ENCODE measurements at places on chromosomes 5 and 9.
A peak's percentile ranks its signal among the peaks of the same experiment; 100 is the strongest.

DNA sequence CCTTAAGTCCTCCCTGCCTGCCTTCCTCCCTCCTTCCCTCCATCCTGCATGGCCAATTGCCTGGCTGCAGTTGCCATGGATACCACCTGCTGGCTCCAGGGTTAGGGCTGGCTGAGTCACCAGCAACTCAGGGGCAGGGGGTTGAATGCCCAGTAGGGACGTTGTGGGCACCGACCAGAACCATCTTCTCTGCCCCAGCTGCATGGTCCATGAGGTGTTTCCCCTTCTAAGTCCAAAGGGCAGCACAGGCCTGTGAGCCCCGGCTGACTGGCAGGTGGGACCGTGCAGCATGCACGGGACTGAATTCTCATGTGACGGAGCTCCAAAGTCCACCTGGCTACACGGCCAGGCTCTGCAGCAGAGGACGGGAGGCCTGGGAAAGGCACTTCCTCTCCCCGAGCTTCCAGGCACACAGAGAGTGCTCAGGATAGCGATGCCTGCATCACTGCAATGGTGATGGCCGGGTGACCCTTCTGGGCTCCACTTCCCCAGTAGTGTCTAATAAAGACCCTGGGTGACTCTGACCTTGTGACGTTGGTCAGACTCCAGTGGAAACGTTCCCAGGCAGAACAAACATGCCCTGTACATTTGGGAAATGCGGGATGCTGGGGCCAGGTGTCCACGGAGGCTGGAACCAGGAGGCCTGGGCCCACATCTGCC is 5.7 kb downstream of the ASS1 start:
- no peak for DNase-seq

DNA sequence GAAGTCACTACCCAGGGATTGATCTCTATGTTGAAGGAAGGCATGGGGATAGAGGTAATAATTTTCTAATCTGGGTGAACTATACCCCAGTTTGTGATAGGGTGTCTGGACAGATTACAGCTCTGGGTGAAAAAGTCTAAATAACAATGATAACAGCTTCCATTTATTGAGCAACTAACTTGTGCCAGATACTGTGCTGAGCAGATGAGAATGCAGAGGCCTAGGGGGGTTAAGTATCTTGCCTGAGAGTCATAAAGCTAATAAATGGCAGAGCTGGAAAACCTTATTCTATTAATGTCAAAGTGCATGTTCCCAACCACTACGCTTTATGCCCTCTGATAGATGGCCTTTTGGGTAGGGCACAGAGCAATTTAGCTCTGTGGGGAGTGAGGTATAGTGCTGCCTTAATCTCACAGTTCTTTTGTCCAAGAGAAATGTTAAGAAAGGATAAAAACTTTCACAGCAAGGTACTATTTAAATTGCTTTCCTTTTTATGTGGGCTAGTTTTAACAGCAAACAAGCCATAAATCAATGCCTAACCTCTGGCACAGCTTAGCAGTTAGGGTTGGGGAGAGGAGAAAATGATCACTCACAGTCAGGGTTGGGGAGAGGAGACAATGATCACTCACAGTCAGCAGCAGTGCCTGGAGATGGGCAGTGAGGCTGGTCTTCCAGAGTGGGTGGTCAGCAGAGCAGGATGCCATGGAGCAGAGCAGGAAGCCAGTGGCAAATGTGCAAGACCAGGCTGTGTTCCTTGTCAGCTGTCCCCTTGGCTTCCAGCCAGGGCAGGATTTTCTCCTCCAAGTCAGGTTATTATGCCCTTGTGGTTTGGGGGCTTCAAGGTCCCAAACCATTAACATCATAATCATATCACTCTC is 187.0 kb downstream of the CARTPT start:
- DNase-seq, result no peak

DNA sequence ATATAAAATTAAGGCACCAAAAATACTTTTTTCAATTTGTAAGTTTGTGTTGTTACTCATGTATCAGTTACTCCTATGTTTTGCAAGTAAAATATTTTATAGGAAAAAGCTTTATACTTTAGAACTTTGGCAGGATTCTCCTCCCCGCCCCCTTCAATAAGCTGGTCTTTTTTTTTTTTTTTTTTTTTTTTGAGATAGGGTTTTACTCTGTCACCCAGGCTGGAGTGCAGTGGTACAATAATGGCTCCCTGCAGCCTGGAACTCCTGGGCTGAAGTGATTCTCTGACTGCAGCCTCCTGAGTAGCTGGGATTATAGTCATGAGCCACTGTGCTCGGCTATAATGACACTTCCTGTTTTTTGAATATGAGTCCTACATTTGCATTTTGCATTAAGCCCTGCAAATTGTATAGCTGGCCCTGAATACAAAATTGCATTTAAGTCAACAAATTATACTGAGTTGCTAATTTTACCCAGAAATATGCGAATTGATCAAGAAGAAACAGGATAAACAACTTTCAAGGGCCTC is 192.9 kb downstream of the PIK3R1 start:
- DNase-seq, result no peak

- no peak for DNase-seq
These were observed 22.0 kb upstream of the AK3 start for GRCh38 chr9:4762886-4763541.

GRCh38 chr5:139655727-139656271 is 7.7 kb downstream of the CXXC5 start:
- no peak for DNase-seq

DNA sequence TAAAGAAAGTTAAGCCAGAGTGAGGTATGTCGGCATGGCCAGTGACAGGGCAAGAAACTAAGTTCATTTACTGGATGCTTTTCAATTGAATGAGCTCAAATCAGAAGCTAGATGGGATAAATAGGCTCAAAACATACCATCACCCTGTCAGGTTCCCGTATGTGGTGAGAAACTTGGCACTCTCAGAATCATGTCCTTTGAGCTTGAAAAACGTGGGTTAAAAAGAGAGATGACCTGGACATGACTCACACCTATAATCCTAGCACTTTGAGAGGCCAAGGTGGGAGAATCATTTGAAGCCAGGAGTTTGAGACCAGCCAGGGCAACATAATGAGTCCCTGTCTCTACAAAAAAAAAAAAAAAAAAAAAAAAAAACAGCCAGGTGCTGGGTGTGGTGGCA is 121.7 kb upstream of the RGMB start:
- no peak for DNase-seq

GRCh38 chr9:95126739-95127138 is 190.8 kb downstream of the FANCC start:
- no peak for DNase-seq

GRCh38 chr9:91948597-91949391 is 1.2 kb downstream of the ROR2 start:
- no peak for DNase-seq

- no peak for DNase-seq
These were observed 16.6 kb downstream of the SPTLC1 start for GRCh38 chr9:92098638-92099037.

DNA sequence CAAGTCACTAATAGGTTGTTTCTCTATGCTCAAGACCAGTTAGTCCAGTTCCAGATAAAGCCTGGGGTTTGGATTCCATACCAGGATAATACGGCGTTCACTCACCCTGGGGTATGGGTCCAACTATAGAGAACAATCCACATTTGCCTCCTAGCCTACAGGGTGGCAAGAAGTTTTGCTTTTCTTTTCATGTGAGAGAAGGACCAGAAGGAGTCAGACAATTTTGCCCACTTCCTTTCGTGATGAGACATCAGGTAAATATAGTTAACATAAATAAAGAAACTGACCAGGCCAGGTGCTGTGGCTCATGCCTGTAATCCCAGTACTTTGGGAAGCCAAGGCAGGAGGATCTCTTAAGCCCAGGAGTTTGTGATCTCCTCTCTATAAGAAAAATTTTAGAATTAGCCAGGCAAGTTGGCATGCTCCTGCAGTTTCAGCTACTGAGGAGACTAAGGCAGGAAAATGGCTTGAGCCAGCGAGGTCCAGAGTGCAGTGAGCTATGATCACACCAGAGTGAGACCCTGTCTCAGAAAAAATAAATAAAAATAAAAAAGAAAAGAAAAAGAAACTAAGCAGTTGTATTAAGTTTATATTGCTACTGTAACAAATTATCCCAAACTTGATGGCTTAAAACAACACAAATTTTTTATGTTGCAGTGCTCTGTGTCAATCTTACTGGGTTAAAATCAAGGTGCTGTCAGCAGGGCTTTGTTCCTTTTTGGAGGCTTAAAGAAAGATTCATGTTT is 7.5 kb upstream of the REEP5 start:
- DNase-seq, result no peak

GRCh38 chr9:125784286-125785049 is 37.3 kb downstream of the PBX3 start:
- no peak for DNase-seq

DNA sequence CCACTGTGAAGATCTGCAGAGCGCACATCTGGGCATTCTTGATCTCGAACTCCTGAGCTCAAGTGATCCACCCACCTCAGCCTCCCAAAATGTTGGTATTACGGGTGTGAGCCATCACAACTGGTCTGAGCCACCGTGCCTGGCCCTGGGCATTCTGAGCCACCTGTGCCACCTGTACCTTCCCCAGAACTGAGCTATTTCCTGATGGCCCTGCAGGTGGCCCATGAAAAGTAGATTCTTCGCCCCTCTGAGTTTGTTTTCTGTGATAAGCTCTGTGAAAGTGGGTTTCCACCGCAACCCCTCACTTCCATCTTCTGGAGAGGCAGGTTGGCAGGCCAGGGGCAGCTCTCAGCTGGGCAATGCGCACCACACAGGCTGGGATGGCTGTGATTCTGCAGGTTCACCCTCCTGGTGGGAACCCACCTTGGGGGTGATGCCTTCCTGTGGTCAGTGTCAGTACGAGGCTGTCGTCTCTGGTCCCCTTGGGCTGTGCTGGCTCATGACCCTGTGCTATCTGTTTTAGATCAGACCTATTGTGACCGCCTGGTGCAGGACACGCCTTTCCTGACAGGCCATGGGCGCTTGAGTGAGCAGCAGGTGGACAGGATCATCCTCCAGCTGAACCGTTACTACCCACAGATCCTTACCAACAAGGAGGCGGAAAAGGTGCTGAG is 11.3 kb downstream of the CARD19 start:
- DNase-seq, result no peak

DNA sequence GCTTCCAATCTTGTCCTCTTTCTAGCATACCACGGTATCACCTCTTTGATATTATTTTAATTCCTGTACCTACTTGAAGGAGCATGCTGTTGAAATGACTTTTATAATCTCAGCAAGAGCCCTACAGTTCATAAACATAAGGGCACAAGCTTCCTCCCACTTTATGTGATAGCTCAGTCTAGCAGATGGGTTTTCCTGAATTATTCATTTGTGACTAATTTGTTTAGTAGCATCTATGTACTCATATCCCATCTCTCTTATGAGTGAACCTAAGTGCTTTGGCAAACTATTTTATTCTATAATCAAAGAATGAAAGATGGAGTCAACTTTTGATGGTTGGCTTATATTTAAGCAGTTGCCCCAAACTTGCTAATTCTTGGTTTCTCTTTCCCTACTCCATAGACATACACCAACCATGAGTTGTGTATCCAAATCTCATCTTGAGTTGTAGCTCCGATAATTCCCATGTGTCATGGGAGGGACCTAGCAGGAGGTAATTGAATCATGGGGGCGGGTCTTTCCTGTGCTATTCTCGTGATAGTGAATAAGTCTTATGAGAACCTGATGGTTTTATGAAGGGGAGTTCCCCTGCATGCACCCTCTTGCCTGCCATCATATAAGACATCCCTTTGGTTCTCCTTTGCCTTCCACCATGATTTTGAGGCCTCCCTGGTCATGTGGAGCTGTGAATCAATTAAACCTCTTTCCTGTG is 17.7 kb downstream of the TXNDC8 start:
- no peak for DNase-seq

- no peak for DNase-seq
These were observed 49.1 kb upstream of the EXOC3 start for GRCh38 chr5:393846-394275.

GRCh38 chr9:115442054-115442453 is 324.1 kb upstream of the TNC start:
- DNase-seq, result no peak

GRCh38 chr5:159525117-159525516 is 194.8 kb upstream of the IL12B start:
- DNase-seq, result no peak

GRCh38 chr9:38067859-38068681 is 957 bp downstream of the SHB start:
- DNase-seq, result no peak

DNA sequence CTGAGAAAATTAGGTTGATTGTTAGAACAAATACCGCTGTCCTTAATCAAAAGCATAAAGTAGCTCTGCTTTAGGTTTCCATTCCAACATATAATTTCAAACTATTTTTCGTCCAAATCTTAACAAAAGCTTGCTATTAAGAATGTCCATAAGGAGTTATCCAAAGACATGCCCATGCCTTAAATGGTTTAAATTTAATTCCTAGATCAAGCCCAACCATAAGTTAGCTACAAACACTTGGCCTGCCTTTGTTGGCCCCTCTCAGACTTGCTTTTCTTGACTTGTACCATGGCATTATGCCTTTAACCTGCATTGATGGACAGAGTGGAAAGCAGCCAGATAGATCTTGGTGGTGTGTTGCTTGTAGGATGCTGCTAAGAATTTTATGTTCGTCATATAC is 8.8 kb downstream of the GARNL3 start:
- no peak for DNase-seq

GRCh38 chr9:28518439-28518838 is 945.2 kb upstream of the C9orf72 start:
- DNase-seq, result no peak

- DNase-seq, result no peak
These were observed 100.3 kb upstream of the RAPGEF1 start for GRCh38 chr9:131840220-131840619.

DNA sequence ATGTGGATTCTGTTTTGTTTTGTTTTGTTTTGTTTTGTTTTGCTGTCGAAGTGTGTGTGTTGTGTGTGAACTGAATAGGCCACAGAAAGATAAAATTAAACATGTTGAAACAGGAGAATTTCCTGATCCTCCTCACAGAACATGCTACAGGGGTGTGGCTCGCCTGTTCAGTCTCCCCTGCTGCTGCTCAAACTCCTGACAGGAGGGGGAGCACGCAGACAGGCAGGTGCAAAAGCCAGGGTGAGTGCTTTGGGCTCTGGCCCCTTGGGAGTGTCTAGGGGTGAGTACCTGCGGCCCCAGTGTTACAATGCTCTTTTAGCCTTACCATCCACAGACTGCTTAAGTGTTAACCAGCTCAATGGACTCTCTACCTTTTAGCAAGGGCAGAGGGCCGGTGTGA is 473.5 kb downstream of the MAT2B start:
- DNase-seq, result no peak

GRCh38 chr5:32572778-32573480 is 12.4 kb upstream of the SUB1 start:
- DNase-seq, result no peak

- peak; percentile 50 for DNase-seq
These were observed 238.6 kb downstream of the ELAVL2 start for GRCh38 chr9:23587433-23587832.

DNA sequence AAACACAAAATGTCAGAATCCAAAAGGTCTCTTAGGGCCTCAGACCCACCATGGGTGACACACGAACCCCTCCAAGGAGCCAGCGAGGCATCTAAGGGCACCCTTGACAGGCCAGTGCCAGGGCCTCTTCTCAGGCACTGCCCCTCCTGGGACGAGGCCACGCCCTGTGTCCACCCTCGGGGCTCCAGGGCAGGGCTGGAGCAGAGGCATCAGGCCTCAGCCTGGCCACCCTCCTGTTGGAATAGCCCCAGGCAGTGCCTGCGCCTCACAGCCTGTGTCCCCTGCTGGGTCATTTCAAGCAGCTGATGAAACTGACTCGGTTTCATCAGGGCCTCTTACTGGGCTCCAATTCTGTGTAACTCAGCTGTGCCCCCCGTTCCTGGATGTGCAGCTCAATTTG is 32.8 kb upstream of the SUSD3 start:
- DNase-seq, result no peak

GRCh38 chr5:116738239-116738614 is 163.6 kb upstream of the SEMA6A start:
- DNase-seq, result no peak

Data from posterior cingulate gyrus (tissue), 11 donors.